ENCODE measurements at places on chromosomes 3 and 15.
A peak's percentile ranks its signal among the peaks of the same experiment; 100 is the strongest.

DNA sequence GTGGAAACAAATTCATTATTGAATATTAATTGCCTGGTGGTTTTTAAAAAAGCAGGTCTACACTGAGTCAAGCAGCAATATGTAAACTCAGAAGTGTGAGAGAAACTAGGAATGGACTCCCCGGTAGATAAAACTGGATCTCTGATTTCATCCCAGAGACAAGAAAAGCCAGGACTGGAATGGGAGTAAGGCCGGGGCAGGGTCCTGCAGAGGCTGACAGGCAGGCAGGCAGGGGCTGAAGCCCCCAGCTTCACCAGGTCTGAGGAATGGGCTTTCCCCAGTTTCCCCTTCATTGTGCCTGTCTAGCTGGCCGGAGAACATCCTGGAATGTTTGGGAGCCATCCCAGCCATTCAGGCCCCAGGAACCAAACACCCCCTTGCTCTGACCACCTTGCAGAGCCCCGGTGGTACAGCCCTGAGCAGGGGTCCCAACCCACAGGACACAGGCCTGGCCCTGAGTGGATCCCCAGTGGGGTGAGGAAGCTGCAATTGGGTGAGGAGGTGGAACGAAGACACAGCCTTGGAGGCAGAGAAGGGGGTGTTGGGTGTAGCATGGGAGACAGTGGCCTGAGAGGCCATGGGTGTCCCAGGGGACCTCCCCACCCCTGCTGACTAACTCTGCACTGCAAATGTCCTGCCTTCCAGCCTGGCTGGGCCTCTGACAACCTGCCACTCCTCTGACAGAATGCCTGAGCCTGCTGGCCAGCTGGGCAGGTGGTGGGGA, 31.7 kb upstream of the XYLB start:
- DNase-seq: no peak

- no peak for DNase-seq
These were observed 98.1 kb downstream of the NR1D2 start for GRCh38 chr3:24043168-24043567.

- no peak for DNase-seq
These were observed 435.3 kb downstream of the TUSC7 start for GRCh38 chr3:117144853-117145252.

- DNase-seq: no peak
These were observed 79.0 kb downstream of the ERC2 start for GRCh38 chr3:56389183-56389830.

DNA sequence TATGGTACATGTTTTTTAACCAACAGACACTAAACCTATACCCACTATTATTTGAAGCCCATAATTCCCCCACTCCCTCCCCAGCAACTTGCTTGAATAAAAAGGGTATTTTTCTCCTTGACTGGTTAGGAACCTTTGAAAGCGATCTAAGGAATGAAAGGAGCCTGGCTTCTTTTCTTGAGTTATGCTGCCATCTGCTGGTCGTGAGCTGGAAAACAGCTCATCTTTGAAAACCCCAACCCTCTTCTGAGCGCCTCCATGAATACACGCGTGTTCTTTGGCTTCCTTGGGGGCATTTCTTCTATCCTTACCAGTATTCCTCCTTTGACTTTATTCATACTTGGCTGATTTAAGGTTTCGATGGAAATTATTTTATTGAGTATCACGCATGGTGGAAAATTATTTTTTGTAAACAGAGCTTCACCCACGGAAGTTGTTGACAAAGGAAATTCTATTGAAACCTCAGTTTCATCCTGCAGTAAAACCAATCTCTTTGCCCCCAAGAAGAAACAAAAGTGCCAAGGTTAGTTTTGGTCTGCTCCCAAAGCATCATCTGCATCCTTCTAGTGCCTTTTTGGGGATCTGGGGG, 171.6 kb downstream of the SV2B start:
- DNase-seq: peak; percentile 52

GRCh38 chr15:69311319-69311721, 12.6 kb downstream of the PAQR5 start:
- no peak for DNase-seq

DNA sequence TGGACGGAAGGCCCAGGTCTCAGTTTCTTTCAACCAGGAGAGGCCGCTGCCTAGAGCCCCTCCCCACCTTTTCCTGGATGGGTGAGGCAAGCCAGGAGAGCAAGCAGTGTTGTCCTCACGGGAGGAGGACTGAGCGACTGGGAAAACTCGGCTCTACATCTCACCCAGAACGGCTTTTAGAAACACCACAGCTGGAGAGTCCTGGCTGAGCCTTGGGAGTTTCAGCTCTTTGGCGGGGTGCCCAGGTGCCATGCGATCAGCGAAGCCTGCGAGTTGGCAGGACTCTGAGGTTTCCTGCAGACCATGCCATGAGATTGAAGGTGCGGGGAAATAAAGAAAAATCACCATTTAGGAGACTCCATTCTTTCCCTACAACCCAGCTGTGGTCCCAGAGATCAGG, 26.0 kb downstream of the PPCDC start:
- no peak for DNase-seq

DNA sequence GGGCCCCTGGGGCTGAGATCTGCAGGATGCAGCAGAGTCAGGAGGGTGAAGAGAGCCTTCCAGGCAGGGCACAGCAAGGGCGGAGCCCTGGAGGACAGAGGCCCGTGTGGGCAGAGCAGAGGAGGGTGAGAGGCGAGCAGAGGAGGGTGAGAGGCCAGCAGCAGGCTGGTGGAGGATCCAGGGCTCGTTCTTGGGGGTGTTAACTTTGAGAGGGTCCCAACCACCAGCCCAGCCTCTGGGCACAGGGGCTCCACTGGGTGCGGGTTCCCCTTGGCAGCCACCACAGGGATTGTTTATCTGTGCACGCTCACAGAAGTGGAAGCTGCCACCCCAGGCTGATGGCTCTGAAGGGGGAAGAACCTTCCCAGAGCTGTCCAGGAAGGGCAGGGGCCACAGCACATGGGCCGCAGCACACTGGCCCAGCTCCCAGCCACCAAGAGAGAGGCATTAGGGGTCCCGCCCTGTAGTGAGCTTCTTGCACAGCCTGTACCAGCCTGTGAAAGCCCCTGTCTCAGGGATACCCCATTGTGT, 9.3 kb upstream of the PLXND1 start:
- DNase-seq: no peak

DNA sequence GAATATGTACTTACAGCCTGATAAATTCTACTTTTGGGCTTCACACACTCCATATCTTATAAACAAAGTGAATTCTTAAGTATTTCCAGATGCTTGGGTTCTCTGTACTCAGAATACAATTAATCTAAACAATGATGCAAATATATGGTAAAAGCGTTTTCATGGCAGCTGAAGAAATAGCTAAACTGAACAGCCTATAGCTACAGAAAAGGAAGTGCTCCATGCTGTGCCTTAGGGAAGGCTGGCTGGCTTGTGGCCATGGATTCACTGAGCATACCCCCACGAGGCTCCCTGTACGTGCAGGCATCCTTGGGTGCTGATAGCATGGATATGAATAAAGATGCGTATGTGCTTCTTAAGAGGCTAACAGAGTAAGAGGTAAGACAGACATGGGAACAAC, 264.0 kb downstream of the KLF13 start:
- DNase-seq: no peak

DNA sequence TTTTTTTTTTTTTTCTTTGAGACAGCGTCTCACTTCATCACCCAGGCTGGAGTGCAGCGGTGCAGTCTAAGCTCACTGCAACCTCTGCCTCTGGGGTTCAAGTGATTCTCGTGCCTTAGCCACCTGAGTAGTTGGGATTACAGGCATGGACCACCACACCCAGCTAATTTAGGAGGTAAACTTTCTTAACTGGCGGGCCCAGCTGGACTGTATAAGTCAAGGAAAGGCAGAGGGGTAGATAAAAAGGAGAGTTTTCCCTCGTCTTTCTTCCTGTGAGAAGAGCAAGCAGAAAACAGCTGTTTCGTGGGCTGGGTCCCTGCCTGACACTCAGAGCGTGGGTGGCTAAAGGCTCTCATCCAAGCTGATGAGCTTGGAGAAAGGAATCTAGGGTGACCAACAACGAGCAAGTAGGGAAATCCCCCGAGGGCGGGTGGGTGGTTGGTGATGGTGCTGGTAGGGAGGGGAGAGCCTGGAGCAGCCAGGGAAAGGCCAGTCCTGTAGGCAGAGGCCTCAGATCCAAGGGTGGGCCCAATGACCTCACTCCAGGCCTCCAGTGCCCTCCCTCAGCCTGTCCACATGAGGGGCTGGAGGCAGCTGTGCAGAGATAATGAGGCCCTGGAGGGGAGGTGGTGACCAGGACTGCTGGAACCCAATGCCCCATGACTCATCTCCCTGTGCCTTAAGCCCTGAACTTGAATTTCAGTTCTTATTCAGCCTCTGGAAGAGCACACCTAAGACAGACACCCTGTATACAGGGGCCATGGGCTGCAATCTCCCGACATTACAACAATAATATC, 43.1 kb upstream of the LIMD1 start:
- DNase-seq: no peak

GRCh38 chr3:13517253-13517977, 31.5 kb upstream of the FBLN2 start:
- no peak for DNase-seq

GRCh38 chr3:56157693-56158362, 310.4 kb downstream of the ERC2 start:
- no peak for DNase-seq

DNA sequence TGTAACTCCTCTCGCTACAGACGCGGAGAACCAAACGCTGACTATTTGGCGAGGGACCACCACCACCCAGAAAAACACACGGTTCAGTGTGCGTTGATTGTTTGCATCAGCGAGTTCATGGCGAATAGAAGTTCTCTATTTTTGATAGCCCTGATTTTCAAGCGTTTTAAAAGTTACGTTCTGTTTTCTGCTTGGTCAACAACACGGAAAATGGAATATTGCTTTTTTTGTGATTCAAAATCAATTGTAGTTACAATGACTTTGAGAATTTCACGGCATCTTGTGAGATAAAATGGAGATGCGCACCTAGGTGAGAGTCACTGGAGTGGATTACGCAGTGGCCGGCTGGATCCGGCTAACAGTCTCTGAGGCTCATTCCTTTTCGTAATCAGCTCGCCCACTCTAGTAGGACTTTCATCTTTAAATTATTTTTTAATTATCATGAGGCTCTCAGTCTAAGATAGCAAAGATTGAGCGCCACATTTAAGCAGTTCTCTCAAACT, 54.8 kb downstream of the CCDC54 start:
- DNase-seq: no peak

GRCh38 chr3:65540666-65541065, 498.1 kb downstream of the MAGI1 start:
- DNase-seq: no peak

Data from Panc1 (cell line).